Esophagus muscularis mucosa (tissue), 4 donors: ENCODE measurements at places on chromosomes 13 and 19.

GRCh38 chr13:98542568-98543377, 34.1 kb downstream of the STK24 start:
- DNase-seq = no peak
- H3K27ac ChIP-seq = peak overlapping the region; percentile 38
- peaks cover 75% of the 10 kb centered on the region for H3K4me1 ChIP-seq
- H3K36me3 ChIP-seq = no peaks in the 10 kb centered on the region

- H3K27me3 ChIP-seq = no peaks in the 10 kb centered on the region
- H3K27ac ChIP-seq = no peak overlapping the region
- peaks cover 4% of the 10 kb centered on the region for H3K4me1 ChIP-seq
- no peak overlapping the region for H3K4me3 ChIP-seq
- no peaks in the 10 kb centered on the region for H3K36me3 ChIP-seq
Observed at GRCh38 chr19:43444531-43445287, 20.7 kb downstream of the LYPD3 start.

DNA sequence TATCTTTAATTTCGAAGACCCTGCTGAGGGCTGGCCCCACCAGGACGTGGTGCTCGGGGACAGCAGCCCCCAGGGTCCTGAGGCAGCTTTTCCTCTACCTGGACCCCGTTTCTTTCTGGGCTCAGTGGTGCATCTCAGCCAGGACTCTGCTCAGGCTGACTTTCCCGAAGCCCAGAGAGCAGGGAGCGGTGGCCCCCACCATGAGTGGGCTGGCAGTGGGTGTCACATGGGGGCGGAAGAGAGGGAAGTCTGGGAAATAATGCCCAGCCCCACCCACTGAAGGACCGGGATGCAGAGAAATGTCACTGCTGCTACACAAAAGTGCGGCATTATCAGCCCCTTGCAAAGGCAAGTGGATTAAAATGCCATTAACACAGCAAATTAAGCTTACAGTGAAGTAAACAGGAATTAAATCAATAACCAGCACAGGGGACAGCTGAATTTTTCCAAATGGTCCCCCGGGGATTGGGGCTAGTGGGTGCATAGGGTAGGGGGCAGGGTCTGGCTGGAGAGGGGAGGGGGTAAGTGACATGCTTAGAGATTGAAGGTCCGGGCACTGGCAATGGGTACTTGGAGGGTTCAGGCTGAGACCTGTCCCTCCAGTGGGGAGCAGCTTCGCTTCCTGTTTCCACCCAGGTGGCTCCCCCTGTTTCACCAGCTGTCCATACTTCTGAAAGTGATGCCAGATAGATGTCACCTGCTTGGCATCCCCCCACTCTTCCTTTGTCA, 177.3 kb downstream of the URI1 start:
- no peak overlapping the region for H3K4me3 ChIP-seq
- no peak overlapping the region for H3K27ac ChIP-seq
- DNase-seq = no peak
- peaks cover 42% of the 10 kb centered on the region for H3K27me3 ChIP-seq
- no peaks in the 10 kb centered on the region for H3K36me3 ChIP-seq

- no peak overlapping the region for H3K27ac ChIP-seq
- no peaks in the 10 kb centered on the region for H3K27me3 ChIP-seq
- no peak overlapping the region for H3K4me3 ChIP-seq
- DNase-seq = no peak
- peaks cover 19% of the 10 kb centered on the region for H3K36me3 ChIP-seq
Observed at GRCh38 chr19:16441661-16442162, 30.1 kb downstream of the EPS15L1 start.

DNA sequence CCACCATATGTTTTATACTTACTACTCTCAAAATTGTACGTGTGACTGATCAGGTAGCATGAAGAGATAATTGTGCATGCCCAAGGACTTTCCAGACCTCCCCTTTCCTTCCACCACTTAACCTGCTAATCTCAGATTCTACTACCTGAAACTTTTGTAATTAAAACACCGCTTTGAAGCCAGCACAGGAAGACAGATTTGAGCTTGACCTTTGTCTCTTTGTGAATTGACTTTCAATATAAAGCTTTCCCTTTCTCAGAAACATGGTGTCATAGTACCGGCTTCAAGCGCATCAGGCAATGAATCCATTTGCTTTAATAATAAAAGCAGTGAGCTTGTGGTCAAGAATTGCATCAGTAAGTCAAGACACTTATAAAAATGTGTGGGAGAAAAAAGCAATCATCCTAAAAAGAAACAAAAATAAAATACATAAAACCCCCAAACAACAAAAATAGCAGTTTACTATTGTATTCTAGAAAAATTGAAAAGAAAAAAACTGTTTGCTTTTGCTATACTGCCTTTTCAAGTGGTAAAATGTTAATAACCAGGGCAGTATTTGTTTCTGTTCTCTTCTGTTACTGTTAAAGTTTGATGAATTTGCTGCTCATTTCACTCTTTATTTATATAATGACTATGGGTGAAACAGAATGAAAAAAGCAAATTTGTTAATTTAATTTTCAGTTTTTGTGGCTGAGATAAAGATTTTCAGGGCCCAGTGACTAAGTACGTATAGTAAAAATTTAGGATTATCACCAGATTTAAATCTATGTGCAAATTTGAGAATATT, 2075.3 kb downstream of the PCDH9 start:
- H3K4me3 ChIP-seq = no peak overlapping the region
- no peaks in the 10 kb centered on the region for H3K36me3 ChIP-seq
- no peak for DNase-seq
- no peak overlapping the region for H3K27ac ChIP-seq
- H3K27me3 ChIP-seq = no peaks in the 10 kb centered on the region

DNA sequence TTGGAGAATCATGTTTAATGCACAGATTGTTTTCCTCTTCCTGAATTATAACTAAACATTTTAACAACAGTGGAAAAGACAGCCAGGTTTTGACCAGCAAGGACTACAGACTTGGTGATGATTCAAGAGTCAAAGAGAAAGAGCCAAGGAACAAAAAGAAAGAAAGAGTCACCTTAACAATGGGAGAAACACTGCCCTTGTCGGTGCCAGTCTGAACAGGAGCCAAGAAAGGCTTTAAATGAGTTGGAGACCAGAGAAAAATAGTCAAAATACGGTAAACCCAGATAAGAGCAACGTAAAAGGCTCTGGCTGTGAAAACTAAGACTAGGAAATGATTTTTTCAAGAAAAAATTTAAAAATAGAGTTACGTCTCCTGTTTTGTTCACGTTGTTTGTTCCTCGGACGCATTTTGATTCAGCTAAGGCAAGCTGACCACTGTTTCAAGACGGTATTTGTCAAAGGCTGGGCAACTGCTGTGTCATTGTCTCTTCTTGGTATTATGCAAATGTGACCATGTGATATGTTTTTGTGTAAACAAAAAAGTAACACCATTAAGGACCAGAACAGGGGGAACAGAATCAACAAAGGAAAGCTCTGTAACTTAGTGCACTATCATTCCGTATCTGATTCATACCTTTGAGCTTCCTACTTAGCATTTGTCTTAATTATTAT, 634.5 kb downstream of the LIG4 start:
- H3K4me1 ChIP-seq = no peaks in the 10 kb centered on the region
- no peaks in the 10 kb centered on the region for H3K36me3 ChIP-seq
- H3K4me3 ChIP-seq = no peak overlapping the region
